CD4-positive, alpha-beta T cell treated with Interleukin-4 for 4 hours (primary cell): ENCODE measurements at places on chromosomes 6 and 20.

DNA sequence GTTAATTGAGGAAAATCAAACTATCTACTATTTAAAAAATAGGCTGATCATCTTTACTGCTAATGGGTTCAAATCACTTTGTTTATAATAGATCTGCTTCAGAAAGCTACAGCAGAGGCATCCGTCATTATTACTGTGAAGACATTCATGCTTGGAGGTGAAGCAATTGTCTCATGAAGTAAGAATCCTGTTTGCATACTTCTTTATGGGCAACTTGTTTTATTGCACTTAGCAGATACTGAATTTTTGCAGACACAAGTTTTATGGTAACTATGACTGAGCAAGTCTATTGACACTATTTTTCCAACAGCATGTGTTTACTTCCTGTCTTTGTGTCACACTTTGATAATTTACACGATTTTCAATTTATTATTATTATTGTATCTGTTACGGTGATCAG is 573.9 kb downstream of the RFPL4B start:
- DNase-seq = no peak

- no peak for DNase-seq
These were observed 178.9 kb downstream of the MMUT start for GRCh38 chr6:49284180-49284579.

GRCh38 chr20:53660078-53660909 is 66.7 kb upstream of the ZNF217 start:
- DNase-seq = peak; percentile 27

- DNase-seq = no peak
These were observed 269.0 kb downstream of the HDGFL1 start for GRCh38 chr6:22838345-22838744.

DNA sequence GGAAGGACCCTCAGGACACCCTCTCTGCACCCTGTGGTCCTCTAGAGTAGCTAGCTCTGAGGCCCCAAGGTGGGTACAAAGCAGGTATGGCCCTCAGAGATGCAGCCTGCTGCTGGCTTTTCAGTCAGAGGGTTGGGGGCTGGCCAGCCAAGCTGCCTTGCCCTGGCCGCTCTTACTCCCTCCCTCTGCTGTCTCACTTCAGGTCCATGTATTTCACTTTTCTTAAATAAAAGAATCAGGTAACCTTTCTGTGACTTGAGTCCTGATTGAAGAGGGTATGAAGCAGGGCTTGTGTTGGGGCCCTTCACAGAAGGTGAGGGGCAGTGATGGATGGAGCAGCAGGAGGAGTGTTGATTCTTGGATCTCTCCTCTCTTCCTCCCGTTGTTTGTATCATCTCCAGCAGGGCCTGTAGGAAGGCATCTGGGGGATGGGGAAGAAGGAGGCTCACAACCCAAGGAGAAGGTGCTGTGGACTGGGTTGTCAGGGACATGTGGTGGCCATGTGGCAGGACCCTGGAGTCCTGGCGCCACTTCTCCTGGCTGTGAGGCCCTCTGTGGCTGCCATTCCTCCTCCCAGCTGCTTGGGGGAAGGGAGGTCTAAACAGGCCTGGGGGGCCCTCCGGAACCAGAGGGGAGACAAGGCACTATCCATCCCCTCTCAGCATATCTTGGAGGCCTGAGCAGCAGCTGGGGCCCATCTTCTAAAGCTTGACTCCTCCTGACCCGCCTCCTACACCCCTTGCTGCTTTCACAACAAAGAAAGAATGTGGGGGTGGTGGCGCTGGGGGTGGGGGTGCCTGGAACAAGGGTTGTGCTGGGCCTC is 1.1 kb upstream of the PTK7 start:
- DNase-seq = no peak

- no peak for DNase-seq
These were observed 27.7 kb downstream of the BFSP1 start for GRCh38 chr20:17503301-17504065.

GRCh38 chr20:46995561-46996142 is 101.0 kb downstream of the EYA2 start:
- DNase-seq = no peak

- no peak for DNase-seq
These were observed 53.1 kb downstream of the SLC22A1 start for GRCh38 chr6:160174681-160175080.

DNA sequence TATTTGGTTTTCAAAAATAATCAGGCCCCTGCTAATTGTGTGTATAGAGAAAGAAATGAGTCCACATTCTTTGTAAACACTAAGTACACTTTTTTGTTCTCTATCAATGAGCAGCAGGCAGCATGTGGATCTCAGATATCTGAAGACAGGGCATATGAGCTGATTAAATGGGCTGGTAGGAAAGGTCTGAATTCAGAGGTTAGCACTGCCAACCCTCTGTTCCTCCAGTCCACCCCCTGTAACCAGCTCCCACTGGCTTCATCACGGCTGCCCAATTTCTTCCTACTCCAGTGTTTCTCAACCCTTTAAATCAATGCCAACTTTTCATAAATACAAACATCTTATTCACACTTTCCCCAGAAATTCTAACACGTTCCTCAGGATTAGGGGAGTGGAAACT is 128.5 kb downstream of the TPBG start:
- no peak for DNase-seq

GRCh38 chr6:152378169-152378568 is 259.0 kb downstream of the SYNE1 start:
- DNase-seq = no peak

DNA sequence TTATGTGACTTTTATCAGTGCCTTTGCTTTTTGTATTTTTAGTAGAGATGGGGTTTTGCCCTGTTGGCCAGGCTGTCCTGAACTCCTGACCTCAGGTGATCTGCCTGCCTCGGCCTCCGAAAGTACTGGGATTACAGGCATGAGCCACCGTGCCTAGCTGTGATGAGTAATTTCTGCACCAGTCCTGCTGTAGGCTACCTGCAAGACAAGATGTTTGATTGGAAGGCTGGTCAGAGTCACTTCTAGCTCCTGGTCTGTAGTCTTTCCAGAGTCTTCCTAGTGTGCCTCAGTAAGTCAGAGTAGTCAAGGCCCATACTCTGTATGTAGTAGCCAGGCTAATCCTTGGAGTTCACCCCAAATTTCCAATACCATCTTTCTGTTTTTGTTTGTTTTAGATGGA is 8.9 kb downstream of the TIAM2 start:
- DNase-seq = no peak
